Aorta (tissue), 5 donors: ENCODE measurements at places on chromosomes 12 and 14. TPM values are rescaled to one million over a fixed set of nuclear protein-coding genes. Genes with fewer than 3 reads are reported as not detected.
A peak's percentile ranks its signal among the peaks of the same experiment; 100 is the strongest.

DNA sequence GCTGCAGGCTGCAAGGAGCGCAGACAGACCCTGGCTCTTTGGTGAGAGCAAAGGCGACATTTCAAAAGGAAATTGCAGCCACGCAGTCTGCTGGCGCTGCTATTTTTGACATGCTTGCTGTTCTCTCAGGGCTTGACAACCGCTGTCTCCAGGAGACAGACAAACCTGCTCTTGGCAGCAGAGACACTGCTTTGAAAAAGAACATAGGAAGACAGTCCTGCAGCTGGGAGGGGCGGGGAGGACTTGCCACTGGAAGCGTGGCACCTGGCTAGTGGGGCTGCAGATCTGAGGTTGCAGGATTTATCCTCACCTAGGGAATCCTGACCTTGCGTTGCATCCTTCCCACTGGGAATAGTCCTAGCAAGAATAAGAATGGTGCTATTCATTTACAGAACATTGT lies 91.8 kb upstream of the KCNA1 start:
- no peaks in the 10 kb centered on the region for H3K27me3 ChIP-seq
- no peaks in the 10 kb centered on the region for H3K4me1 ChIP-seq
- H3K4me3 ChIP-seq, result no peak overlapping the region
- H3K27ac ChIP-seq, result no peak overlapping the region

GRCh38 chr12:88516811-88517210 lies 63.5 kb downstream of the KITLG start:
- no peaks in the 10 kb centered on the region for H3K4me1 ChIP-seq
- no peaks in the 10 kb centered on the region for H3K27me3 ChIP-seq
- no peaks in the 10 kb centered on the region for H3K36me3 ChIP-seq
- H3K4me3 ChIP-seq, result no peak overlapping the region

- peak overlapping the region; percentile 23 for H3K27ac ChIP-seq
- no peak overlapping the region for H3K4me3 ChIP-seq
- no peaks in the 10 kb centered on the region for H3K4me1 ChIP-seq
- peak; percentile 82 for DNase-seq
These were observed 92.5 kb downstream of the SSPN start for GRCh38 chr12:26287671-26288381.

DNA sequence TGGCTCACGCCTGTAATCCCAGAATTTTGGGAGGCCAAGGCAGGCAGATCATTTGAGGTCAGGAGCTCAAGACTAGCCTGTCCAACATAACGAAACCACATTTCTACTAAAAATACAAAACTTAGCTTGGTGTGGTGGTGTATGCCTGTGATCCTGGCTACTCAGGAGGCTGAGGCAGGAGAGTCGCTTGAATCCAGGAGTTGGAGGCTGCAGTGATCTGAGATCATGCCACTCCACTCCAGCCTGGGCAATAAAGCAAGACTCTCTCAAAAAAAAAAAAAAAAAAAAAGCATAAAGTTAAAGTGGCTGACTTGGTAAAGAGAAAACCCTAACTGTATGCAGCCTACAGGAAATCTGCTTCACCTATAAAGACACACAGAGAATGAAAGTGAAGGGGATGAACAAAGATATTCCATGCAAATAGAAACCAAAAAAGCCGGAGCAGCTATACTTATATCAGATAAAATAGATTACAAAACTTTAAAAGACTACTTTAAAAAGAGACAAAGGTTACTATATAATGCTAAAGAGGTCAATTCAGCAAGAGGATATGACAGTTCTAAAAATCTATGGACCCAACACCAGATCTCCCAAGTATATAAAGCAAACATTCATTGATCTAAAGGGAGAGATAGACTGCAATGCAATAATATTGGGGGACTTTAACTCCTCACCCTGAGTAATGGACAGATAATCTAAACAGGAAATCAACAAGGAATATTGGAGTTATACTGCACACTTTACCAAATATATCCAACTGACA lies 4.1 kb downstream of the CLEC2B start:
- no peak overlapping the region for H3K4me3 ChIP-seq
- H3K36me3 ChIP-seq, result no peaks in the 10 kb centered on the region
- DNase-seq, result no peak
- no peak overlapping the region for H3K27ac ChIP-seq

DNA sequence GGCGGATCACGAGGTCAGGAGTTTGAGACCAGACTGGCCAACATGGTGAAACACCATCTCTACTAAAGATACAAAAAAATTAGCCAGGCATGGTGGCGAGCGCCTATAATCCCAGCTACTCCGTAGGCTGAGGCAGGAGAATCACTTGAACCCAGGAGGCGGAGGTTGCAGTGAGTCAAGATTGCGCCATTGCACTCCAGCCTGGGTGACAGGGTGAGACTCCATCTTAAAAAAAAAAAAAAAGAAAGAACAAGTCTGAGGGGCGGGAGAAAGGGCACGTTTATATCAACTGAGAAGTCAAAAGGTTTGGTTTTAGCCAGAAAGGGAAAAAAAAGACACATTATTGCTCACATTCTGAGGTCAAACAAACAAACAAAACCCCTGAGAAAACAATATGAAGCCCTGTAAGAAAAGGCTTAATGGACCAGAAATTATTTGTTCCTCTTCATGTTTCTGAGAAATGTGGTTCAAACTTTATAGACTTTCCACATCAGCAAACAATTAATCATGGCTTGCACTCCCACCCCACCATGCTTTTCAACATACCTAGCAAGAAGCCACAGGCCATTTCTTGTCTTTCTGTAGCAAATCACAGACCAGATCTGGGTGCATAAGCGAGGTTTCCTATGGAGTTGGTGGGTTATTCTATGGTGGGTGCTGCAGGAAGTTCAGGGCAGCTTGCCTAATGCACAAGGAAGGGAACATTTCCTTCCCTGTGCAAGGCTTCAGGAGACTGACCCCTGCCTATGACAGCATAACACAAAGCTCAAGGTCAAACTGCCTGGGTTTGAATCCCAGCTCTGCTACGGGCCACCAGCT lies 80.1 kb downstream of the SSPN start:
- peak overlapping the region; percentile 59 for H3K27ac ChIP-seq
- H3K4me3 ChIP-seq, result no peak overlapping the region
- no peaks in the 10 kb centered on the region for H3K4me1 ChIP-seq

DNA sequence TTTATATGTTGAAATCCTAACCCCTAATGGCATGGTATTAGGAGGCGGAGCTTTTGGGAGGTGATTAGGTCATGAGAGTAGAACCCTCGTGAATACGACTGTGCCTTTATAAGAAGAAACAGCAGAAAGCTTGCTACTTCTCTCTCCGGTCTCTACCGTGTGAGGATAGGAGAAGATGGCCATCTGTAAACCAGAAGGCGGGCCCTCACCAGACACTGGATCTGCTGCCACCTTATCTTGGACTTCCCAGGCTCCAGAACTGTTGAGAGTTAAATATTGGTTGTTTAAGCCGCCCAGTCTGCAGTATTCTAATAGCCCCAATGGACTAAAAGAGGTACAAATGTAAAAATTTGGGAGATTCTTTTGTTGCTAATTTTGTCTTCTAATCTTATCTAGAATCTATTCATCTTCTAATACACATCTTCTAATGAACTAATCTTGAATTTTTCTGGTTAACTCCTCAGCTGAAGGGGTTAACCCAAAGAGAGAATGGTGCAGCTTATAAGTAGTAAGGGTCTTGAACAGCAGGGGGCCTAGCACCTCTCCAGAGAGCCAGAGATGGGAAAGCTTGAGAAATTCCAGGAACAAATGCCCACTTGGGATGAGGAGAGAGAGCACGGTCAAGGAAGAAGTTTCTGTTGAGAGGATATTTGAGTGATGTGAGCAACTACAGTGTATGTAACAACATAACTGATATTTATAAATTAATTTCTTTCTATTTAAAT lies 264.0 kb upstream of the GRIP1 start:
- H3K4me1 ChIP-seq, result no peaks in the 10 kb centered on the region
- H3K27ac ChIP-seq, result no peak overlapping the region
- DNase-seq, result no peak
- H3K4me3 ChIP-seq, result no peak overlapping the region

DNA sequence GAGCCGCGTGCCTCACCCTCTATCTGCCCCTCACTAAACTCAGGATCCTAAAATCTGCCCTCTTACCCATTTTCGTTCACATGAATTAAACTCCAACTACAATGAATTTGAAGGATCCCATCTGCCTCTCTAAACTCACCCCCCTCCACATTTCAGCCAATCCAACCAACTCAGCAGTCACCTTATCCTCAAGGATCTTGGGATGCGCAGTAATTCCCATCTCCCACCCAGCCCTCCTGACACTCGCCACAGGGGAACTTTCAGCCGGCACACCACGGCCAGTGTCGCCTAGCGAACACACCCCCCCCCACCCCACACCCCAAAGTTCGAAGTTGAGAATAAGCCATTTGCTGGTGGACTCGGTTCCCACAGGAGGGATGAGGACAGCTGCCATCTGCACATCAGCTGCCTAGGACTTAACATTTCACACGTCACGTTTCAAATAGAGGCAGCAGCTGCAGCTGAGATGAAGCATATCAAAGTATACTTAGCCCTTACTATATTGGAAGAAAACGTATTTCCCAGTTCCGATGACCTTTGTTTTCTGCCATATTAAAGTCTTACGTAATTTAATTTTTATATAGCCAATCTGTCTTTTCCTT lies 8.7 kb upstream of the SELPLG start:
- H3K4me1 ChIP-seq, result peaks cover 4% of the 10 kb centered on the region
- no peaks in the 10 kb centered on the region for H3K36me3 ChIP-seq
- H3K27ac ChIP-seq, result no peak overlapping the region

- no peaks in the 10 kb centered on the region for H3K36me3 ChIP-seq
- H3K4me3 ChIP-seq, result no peak overlapping the region
- no peak for DNase-seq
- no peaks in the 10 kb centered on the region for H3K27me3 ChIP-seq
These were observed 5.7 kb downstream of the MAP3K9 start for GRCh38 chr14:70803321-70804310.

DNA sequence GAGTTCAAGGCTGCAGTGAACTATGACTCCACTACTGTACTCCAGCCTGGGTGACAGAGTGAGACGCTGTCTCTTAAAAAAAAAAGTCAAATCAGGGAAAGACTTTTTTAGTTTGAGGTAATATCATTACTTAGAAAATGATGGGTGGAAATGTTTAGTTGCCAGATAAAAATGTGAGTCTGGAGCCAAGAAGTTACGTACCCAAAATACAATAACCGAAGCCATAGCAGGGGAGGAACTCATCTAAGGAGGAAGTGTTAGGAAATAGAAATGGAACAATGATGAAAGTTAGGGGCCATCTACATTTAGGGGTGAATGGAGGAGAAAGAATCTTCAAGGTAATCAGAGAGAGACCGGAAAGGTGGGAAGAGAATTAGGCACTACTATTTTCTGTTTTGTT lies 98.8 kb downstream of the DACT1 start:
- no peak overlapping the region for H3K27ac ChIP-seq
- DNase-seq, result no peak
- H3K4me3 ChIP-seq, result no peak overlapping the region
- H3K36me3 ChIP-seq, result no peaks in the 10 kb centered on the region

GRCh38 chr12:101763246-101763931 lies 24.1 kb upstream of the SYCP3 start:
- H3K27ac ChIP-seq, result no peak overlapping the region
- DNase-seq, result no peak
- no peaks in the 10 kb centered on the region for H3K36me3 ChIP-seq
- no peaks in the 10 kb centered on the region for H3K27me3 ChIP-seq

DNA sequence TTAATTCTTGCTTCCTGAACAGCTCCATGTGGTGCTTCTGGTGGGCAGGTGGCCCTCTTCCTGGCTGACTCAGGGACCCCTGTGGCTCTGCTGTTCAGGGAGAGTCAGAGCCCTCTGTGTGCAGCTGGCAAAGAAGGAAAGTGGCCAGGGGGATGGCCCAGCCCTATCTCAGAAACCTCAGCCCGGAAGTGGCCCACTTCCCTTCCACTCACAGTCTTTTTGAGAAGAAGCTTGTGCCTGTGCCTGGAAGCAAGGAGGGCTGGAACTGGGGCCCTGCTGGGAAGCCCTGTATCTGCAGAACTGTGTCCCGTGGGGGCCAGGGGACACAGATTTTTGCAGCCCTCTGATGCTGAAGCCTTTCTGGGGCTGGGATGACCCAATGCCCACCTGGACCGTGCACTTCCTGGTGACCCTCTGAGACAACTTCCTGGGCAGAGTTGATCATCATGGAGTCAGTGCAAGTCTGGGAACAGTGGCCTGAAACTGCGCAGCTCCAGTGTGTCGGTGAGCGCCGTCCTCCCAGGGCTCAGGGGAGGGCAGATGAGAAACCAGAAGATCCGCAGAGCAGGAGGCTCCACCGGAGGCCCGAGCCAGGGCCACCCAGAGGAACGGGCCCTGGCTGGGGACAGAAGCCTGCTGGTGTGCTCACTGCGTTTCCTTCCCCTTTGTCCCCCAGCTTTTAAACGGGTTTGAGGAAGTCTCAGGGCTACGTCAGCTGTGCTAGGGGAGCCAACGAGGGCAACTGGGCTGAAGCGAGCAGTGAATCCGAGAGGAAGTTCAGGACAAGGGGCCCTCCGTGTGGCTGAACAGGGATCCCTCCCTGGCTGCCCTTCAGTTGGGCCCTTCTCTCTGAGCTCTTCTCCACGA lies 217.4 kb upstream of the RTL1 start:
- no peaks in the 10 kb centered on the region for H3K4me1 ChIP-seq
- peak; percentile 73 for DNase-seq

GRCh38 chr12:54601841-54602240 lies 13.4 kb upstream of the PPP1R1A start:
- H3K36me3 ChIP-seq, result no peaks in the 10 kb centered on the region
- no peak overlapping the region for H3K4me3 ChIP-seq
- no peaks in the 10 kb centered on the region for H3K4me1 ChIP-seq
- no peaks in the 10 kb centered on the region for H3K27me3 ChIP-seq
- H3K27ac ChIP-seq, result no peak overlapping the region
- DNase-seq, result no peak

- H3K4me3 ChIP-seq, result no peak overlapping the region
- no peak for DNase-seq
- H3K4me1 ChIP-seq, result no peaks in the 10 kb centered on the region
- no peak overlapping the region for H3K27ac ChIP-seq
- H3K27me3 ChIP-seq, result no peaks in the 10 kb centered on the region
- no peaks in the 10 kb centered on the region for H3K36me3 ChIP-seq
These were observed 32.3 kb downstream of the BCL11B start for GRCh38 chr14:99239661-99240092.

BCL11B gene
- total RNA-seq, result 0.58 TPM

TAS2R43 gene
- 2.2 TPM for total RNA-seq

TEAD4 gene
- total RNA-seq, result 29.0 TPM

ETFRF1 gene
- total RNA-seq, result 25.3 TPM
